ENCODE measurements at places on chromosomes 1 and 21.

- no peak for DNase-seq
Observed at GRCh38 chr21:16455526-16455925, 725.7 kb downstream of the USP25 start.

- DNase-seq = no peak
Observed at GRCh38 chr1:116502671-116503314, 68.0 kb downstream of the CD58 start.

DNA sequence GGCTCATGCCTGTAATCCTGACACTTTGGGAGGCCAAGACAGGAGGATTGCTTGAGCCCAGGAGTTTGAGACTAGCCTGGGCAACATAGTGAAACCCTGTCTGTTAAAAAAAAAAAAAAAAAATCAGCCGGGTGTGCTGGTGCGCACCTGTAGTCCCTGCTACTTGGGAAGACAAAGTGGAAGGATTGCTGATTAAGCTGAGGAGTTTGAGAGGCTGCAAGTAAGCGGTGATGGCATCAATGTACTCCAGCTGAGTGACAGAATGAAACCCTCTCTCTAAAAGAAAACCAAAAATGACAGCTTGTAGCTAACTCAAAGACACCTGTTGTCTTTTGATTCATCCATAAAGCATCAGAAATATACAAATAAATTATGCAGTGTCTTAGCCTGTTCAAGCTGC is 31.8 kb downstream of the SIPA1L2 start:
- no peak for DNase-seq

DNA sequence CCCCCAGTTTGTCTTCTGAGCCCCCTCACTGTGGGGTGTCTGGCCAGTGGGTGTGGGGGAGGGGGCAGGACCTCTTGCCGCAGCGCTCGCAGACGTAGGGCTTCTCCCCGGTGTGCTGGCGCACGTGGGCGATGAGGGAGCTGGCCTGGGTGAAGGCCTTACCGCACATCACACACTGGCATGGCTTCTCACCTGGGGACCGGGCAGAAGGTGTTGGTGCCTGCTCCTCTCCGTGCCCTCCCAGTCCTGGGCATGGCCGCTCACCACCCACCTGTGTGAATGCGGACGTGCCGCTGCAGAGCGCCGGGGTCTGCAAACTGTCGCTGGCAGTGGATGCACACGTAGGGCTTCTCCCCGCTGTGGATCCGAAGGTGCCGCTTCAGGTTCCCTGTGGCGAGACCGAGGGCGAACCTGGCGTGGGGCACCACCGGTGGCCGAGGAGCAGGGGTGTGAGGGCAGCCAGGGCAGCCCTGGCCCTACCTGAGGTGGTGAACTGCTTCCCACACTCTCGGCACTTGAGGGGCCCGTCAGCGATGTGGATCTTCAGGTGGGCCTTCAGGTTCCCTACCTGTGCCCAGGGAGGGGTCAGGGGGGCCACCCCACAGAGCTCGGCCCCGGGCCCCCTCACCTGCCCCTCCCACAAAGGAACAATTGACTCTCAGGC is 32.4 kb downstream of the ZBTB17 start:
- no peak for DNase-seq

- no peak for DNase-seq
Observed at GRCh38 chr1:4673494-4673893, 19.1 kb downstream of the AJAP1 start.

DNA sequence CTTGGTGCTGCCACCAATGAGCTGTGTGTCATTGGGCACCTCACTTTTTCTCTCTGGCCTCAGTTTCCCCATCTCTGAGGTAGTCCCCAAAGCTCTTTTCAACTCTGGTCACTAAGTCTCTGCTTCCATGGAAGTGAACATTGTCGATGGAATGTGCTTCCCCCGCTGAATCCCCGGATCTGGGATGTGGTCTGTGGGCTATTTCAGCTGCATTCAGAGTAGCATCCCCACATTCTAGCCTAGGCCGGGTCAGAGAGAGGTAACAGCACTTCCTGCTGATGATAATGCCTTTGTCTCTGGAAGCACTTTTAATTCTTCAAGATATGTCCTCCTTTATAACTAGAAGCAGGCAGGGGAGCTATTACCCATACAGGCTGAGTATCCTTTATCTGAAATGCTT is 29.8 kb downstream of the RASSF5 start:
- no peak for DNase-seq

GRCh38 chr1:164753521-164754077 is 194.6 kb downstream of the PBX1 start:
- no peak for DNase-seq

GRCh38 chr21:45900034-45900868 is 81.3 kb upstream of the COL6A1 start:
- no peak for DNase-seq

GRCh38 chr21:41419921-41420862 is 5.8 kb upstream of the MX1 start:
- DNase-seq = no peak

DNA sequence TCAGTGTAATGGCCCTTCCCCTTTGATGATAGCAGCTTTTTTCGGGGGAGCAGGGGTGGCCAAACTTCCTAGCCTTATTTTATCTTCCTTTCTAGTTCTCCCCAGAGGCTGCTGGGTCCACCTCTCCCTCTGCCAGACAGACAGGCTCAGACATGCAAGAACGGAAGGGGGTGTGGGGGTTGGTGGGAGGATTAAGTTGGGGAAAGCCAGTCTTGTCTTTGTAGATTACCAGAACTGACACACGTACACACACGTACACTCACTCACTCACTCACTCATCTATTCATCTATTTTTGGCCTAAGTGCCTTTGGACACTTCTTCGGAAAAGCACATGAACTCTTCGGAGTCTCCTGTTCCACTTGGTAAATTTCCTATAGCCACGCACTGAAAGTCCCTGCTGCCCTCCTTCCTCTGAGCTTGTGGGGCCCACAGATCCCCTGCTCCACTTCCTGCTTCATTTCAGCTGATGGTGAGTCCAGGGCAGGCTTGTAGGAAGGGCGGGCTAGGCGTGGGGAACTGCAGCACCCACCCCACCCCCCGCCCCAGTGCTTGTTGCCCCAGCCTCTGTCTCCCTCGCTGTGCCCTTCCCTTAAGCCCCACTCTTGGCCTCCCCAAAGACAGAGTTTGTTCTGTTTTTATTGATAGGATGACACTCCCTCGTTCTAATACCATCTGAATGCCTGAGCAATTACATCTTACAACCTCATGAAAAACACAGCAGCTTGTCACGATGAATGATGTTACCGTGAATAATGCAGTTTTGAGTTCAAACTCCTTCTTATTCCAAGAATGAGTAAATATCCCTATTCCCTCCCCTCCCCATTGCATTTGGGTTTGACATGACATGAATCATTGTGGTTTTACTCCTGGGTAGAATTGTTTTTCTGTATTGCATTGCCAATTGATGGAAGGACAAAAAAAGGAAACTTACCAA is 60.7 kb upstream of the ATP5PO start:
- DNase-seq = no peak

DNA sequence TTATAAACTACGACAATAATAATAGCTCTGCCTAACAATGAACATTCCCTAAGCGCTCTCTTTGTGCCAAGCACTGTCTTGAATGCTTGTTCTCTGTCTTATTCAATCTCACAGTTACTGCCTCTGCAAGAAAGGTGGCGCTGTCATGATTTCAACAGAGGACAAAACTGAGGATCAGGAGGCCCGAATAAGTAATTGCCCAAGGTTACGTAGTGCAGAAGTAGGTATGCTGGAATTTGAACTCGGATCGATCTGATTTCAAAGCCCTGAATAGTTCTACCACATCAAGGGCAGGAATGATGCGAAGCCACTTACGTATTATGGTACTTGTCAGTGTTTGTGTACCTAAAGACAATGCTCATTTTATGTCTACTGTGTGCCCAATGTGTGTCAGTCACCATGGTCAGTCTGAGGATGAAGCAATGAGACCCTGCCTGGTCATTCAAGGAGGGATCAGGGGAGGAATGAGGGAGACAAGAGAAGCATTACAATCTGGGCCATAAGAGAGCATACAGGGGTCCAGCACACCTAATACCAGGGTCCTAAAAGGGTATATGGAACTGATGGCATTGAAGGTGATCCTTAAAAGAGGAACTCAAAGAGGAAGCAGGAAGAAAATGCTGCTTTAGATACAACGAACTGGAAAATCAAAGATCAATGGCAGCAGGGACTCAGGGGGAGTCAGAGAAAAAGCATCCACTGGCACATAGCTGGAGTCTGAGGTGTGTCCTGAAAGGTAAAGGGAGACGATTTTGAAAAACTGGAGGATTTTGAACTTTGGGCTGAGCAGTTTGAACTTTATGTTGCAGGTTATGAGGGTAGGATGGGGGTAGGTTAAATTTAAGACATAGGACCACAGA is 389.2 kb downstream of the PLPP3 start:
- DNase-seq = no peak

GRCh38 chr21:29159842-29160241 is 29.4 kb downstream of the MAP3K7CL start:
- no peak for DNase-seq

DNA sequence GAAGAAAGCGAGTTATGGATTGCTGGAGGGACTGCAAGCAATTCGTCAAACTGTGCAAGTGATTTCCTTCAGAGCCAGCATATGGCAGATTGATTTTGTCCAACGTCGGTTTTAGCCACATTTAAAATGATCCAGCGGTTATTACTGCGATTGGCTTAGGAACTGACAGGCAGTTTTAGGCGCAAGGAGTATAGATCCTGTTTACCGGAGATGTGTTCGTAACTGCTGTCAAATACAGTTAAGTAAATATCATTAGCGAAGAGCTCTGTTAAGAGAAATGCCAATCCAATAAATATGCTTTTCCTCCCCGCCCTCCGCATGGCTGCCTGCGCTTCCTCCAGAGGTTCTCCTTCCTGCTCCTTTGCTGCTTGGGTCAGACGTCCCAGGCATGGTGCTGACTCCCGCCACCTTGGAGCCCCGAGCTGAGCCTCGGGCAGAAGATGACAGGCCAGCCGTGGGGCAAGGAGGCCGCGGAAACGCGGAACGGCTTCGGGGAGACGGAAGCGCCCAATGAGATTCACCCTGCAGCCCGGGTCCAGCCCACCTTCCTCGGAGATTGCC is 9.4 kb upstream of the BARHL2 start:
- no peak for DNase-seq

- DNase-seq = peak; percentile 3
Observed at GRCh38 chr1:184036517-184036949, 995 bp downstream of the COLGALT2 start.

DNA sequence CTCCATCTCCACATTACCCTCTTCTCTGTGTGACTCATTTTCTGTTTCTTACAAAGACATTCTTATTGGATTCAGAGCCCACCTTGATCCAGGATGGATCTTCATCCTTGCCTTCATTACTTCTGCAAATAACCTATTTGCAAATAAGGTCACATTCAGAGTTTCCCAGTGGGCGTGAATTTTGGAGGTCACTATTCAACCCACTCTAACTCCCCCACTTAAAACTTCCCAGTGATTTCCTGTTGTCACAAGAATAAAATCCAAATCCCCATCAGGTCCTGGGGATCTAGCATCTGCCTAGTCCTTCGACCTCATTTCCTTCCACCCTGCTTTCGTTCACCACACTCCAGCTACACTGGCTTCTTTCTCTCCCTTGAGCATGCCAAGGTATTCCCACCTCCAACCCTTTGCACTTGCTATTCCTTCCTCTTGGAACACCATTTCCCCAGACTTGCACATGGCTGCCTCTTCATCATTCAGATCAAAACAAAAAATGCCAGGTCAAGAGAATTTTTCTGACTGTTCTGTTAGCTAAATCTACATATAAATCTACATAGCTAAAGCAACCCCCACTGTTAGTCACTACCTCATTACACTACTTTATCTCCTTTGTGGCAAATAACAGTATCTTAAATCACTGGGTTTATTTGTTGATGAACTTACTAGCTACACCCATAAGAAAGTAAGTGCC is 187.2 kb downstream of the TOMM20 start:
- no peak for DNase-seq

- no peak for DNase-seq
Observed at GRCh38 chr1:239944666-239945065, 147.0 kb upstream of the FMN2 start.

- DNase-seq = no peak
Observed at GRCh38 chr1:178385662-178386061, 111.1 kb downstream of the CLEC20A start.

- no peak for DNase-seq
Observed at GRCh38 chr1:229208481-229208880, 62.4 kb upstream of the RAB4A start.

- DNase-seq = no peak
Observed at GRCh38 chr1:227892489-227893299, 55.0 kb downstream of the WNT9A start.

DNA sequence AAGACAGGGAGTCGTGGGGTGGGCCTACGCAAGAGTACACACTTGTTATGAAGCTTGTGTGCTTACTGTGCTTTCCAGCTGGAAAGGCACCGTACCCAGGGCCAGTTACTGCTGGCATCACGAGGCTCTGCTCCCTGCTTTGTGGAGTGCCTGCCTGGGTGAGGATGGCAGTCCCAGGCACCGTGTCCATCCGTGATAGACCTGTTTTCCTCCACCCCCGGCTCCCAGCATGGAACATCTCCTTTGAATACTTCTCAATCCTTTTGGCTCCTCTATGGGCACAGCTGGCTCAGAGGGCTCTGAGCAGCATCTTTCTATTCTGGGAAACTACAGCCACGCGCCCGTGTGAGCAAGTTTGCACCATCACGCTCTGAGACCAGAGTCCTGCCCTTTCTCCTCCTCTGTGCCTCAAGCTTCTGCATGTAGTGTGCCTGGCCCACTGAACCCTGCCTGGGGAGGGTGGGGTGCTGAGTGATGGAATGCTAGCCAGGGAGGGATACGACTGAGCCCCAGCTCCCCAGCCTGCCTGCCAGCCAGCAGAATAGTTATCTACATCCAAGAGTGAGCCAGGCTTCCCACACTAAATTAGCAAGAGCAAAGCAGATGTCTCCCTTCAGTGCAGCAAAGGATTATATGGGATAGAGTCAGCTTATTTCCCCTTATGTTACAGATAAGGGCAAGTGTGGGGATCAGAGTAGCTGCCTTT is 7.1 kb upstream of the TNR start:
- DNase-seq = no peak

DNA sequence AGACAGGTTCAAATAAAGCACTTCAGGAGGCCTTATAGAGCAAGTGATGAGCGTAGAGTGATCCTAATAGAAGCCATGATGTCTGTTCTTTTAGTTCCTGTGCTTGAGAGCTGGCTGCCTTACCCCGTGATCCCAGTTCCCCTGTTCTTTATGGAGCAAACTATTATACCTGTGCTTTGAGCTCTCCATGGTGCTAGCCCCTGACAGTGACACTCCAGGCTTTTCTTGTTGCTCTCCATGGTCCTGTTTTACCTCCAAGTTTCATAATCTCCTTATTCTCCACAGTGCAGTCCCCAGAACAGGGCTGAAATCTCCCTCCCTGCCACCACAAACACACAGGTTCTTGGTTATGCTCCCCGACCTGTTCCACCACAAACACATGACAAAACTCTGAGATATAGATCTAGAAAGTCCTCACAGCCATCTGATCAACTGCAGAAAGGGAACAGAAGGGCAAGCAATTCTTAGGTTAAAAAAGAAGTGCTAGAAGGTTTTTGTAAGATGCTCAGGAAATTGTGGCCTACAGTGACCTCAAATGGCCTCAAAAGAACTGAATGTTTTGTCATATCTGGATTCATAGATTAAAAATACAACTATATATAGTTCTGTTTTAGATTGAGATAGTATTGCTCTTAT is 6.0 kb downstream of the CADM3 start:
- DNase-seq = no peak
